ENCODE measurements at places on chromosomes 5 and 9. TPM values are rescaled to one million over a fixed set of nuclear protein-coding genes. Genes with fewer than 3 reads are reported as not detected.

The SH2D3C gene
- total RNA-seq: 19.3 TPM

The ROPN1L gene
- total RNA-seq: not detected

The NR4A3 gene
- total RNA-seq: 2.4 TPM

DNA sequence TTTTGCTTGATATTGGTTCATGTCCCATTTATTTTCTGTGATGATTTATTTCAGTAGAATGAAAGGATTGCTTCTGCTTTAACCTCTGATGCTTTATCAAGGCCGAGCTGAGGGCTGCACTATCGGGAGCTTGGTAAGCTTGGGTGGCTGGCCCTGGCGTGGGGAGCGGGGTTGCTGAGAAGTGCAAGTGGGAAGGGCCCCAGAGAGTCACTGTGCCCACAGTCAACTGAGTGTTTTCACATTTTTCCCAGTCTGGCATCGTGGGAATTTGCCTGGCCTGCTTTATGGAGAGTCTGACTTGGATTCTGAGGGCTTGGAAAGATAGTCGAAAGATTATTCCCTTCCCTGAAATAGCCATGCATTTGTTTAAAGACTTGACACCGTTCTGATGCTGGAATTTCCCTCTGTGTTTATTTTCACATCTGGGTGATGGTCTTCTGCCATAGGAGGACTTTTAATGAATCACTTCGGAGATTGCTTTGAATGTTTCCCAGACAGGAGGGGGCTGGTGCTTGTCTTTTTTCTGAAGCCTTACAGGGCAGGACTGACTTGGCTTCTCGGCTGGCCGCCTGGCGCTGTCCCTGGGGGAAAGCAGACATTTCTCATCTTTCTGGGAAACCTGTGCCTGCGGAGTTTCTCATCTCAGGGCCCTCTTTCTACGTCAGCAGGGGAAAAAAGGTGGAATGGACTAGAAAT, 139.0 kb downstream of the BOD1 start:
- peak overlapping the region; percentile 32 for H3K4me3 ChIP-seq
- no peak for DNase-seq
- peaks cover 83% of the 10 kb centered on the region for H3K4me1 ChIP-seq
- H3K36me3 ChIP-seq: no peaks in the 10 kb centered on the region
- peak overlapping the region; percentile 94 for H3K27ac ChIP-seq
- no peaks in the 10 kb centered on the region for H3K27me3 ChIP-seq

DNA sequence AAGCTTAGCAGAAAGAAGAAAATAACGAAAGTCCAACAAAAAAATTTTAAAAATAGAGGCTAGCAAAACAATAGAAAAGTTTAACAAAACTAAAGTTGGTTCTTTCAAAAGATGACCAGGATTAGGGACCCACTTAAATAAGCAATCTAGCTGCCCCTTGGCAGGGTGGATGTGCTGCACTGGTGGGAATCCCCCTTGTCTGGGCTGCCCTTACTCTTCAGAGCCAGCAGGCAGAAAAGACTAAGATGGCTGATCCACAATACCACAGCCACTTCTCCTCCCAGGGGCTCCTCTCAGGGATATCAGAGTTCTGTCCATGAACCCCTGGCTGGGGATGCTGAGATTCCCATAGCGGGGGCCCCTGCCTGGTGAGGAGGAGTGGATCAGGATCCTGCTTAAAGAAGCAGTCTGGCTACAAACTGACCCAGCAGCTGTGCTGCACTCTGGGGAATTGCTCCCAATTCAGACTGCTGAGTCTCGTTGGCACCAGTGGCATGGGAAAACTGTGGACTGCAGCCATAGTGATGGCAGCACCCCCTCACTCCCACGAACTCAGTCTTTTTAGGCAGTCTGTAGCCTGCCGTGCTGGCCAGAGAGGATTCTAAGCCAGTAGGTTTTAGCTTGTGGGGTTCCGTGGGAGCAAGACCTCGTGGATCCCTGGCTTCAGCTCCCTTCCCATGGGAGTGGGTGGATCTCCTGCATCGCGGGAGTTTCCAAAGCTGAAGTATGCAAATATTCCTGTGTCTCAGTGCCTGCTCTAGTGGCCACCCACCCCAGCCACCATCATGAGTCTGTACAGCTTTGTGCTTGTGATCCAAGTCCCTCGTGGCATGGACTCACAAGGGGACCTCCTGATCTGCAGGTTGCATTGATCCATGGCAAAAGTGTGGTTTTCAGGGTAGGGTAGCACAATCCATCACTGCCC, 2.9 kb upstream of the INSL6 start:
- H3K27me3 ChIP-seq: peaks cover 22% of the 10 kb centered on the region
- no peak for DNase-seq
- H3K4me3 ChIP-seq: no peak overlapping the region
- no peak overlapping the region for H3K27ac ChIP-seq
- no peaks in the 10 kb centered on the region for H3K4me1 ChIP-seq
- H3K36me3 ChIP-seq: no peaks in the 10 kb centered on the region

GRCh38 chr9:116078640-116079039, 75.0 kb upstream of the PAPPA start:
- DNase-seq: no peak
- no peaks in the 10 kb centered on the region for H3K36me3 ChIP-seq
- no peaks in the 10 kb centered on the region for H3K4me1 ChIP-seq
- no peak overlapping the region for H3K4me3 ChIP-seq
- no peaks in the 10 kb centered on the region for H3K27me3 ChIP-seq
- H3K27ac ChIP-seq: no peak overlapping the region

DNA sequence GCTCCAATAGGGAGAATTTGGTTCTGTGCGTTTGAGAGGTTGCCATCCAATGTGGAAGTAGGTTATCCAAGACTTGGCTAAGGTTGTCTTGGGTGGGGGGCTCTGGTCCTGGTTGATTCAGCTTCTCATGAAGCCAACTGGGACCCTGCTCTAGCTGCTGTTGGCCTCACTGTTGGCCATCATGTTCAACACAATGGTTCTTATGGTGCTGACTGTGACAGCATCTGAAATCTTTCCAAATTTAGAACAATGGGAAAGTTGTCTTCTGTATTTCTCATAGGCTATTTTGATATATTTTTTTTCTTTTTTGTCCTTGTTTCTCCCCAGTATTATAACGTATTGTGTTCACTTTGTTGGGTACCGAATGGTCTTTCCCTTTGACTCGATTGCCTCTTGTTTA, 71.9 kb downstream of the GDNF start:
- H3K27me3 ChIP-seq: no peaks in the 10 kb centered on the region
- peaks cover 25% of the 10 kb centered on the region for H3K4me1 ChIP-seq
- H3K36me3 ChIP-seq: no peaks in the 10 kb centered on the region
- H3K27ac ChIP-seq: no peak overlapping the region
- H3K4me3 ChIP-seq: no peak overlapping the region

GRCh38 chr9:72006501-72006900, 53.9 kb downstream of the C9orf57 start:
- H3K27me3 ChIP-seq: no peaks in the 10 kb centered on the region
- H3K36me3 ChIP-seq: no peaks in the 10 kb centered on the region
- H3K4me1 ChIP-seq: no peaks in the 10 kb centered on the region
- no peak for DNase-seq
- no peak overlapping the region for H3K27ac ChIP-seq
- H3K4me3 ChIP-seq: no peak overlapping the region

GRCh38 chr9:8850914-8851313, 1051.3 kb upstream of the DMAC1 start:
- H3K4me3 ChIP-seq: no peak overlapping the region
- DNase-seq: no peak
- no peaks in the 10 kb centered on the region for H3K36me3 ChIP-seq
- H3K27me3 ChIP-seq: peaks cover 40% of the 10 kb centered on the region
- H3K27ac ChIP-seq: no peak overlapping the region
- no peaks in the 10 kb centered on the region for H3K4me1 ChIP-seq
